Skeletal muscle cell (primary cell): ENCODE measurements at places on chromosomes 1 and 21.

GRCh38 chr1:12426030-12426429 is 192.0 kb downstream of the DHRS3 start:
- no peak for DNase-seq

GRCh38 chr1:2930913-2931723 is 90.1 kb upstream of the ACTRT2 start:
- DNase-seq = no peak

- peak; percentile 55 for DNase-seq
Measured at GRCh38 chr1:43822040-43822690, 111.4 kb upstream of the ARTN start.

- no peak for DNase-seq
Measured at GRCh38 chr1:94044891-94045290, 76.1 kb downstream of the ABCA4 start.

- no peak for DNase-seq
Measured at GRCh38 chr1:100706856-100707255, 12.7 kb upstream of the VCAM1 start.

GRCh38 chr21:24323536-24323935 is 1283.7 kb downstream of the MRPL39 start:
- no peak for DNase-seq

DNA sequence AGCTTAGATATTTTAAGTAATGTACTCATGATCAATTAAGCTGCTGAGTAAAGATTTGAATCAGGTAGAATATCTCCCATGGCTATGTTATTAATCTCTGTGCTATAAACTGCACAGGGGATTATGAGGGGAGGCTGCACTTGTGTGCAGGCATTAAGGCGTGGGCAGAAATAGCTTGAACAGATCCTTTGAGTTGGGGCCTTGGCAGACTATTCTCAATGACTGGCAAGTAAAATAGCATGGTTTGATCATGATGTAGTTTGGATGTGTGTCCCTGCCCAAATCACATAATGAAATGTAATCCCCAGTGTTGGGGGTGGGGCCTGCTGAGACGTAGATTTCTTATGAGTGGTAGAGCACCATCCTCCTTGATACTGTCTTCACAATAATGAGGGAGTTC is 220.3 kb downstream of the PLPP3 start:
- no peak for DNase-seq

- DNase-seq = no peak
Measured at GRCh38 chr1:226654046-226654667, 84.9 kb downstream of the ITPKB start.

DNA sequence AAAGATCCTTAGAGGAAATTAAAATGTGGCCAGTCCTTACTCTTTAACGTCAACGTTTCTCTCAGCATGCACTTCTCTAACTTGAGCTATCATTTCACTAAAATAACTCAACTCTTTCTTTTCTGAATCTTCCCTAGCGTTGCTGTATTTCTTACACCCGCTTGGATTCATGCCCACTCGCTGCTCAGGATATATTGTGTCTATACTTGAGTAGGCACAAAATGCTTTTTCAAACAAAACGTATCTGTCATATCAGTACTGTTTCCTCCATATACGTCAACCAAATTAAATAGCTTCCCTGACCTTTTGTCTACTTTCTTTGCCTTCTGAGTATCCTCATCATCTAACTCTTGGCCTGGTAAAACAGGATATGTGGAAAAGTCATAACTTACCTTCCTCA is 549.7 kb downstream of the SMYD3 start:
- DNase-seq = no peak

DNA sequence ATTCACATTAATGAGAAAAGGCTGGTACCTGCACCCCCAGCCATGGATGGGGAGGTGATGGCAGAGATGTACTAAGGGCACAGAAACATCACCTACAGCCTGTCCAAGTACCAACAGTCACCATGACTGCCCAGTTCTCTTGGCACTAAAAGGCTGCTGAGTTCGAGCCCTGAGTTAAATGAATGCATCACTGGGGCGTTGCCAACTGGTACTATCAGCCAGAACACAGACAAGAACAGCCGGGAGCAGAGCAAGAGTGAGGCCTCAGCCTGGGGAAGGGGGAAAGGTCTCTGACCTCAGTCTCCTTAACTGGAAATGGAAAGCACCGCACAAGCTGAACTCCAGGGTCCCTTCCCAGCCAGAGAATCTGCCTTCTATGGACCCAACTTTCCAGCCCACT is 60.5 kb downstream of the GLIS1 start:
- no peak for DNase-seq

DNA sequence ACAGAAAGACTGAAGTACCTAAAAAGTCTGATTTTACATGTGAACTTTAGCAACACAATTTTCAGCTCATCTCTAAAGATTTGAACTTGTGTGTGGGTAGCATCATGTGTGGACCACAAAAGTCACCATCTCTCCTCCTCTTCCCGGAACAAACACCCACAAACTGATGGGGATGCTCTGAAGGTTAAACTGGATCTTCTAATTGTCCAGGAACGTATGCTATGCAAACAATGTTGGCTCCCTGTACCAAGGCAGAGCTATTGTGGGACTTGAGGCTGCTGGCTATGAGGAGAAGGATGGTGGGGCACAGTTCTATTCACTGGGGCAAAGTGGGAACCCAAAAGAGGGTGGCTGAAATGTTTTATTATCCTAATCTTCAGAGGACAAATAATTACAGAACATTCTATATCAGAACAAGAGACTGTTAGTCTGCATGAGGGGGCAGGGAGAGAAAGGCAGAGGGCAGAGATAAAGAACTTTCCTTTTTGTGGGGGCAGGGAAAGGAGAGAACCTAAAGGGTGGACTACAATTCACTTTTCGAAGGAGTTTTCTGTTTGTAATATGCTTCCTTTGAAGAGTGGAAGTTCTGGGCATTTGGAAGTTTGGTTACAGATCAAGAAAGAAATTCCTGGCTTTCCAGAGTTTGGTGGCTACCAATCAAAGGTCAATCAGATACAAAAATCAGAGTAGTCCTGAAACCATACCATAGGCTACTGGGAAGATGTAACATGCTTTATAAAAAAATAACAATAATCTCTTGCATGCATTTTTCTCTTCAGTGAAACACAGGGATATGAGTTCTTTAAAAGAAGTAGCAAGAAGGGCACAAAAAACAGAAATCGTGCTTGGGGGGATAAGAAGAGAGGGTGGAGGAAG is 62.9 kb downstream of the GADD45A start:
- DNase-seq = no peak

GRCh38 chr1:114330451-114330983 is 176.8 kb upstream of the SYT6 start:
- DNase-seq = no peak

GRCh38 chr1:145991735-145992412 is 4.5 kb downstream of the TXNIP start:
- peak; percentile 29 for DNase-seq

GRCh38 chr21:16473988-16474387 is 744.2 kb downstream of the USP25 start:
- no peak for DNase-seq

GRCh38 chr1:119747451-119747850 is 21.3 kb downstream of the HMGCS2 start:
- no peak for DNase-seq

DNA sequence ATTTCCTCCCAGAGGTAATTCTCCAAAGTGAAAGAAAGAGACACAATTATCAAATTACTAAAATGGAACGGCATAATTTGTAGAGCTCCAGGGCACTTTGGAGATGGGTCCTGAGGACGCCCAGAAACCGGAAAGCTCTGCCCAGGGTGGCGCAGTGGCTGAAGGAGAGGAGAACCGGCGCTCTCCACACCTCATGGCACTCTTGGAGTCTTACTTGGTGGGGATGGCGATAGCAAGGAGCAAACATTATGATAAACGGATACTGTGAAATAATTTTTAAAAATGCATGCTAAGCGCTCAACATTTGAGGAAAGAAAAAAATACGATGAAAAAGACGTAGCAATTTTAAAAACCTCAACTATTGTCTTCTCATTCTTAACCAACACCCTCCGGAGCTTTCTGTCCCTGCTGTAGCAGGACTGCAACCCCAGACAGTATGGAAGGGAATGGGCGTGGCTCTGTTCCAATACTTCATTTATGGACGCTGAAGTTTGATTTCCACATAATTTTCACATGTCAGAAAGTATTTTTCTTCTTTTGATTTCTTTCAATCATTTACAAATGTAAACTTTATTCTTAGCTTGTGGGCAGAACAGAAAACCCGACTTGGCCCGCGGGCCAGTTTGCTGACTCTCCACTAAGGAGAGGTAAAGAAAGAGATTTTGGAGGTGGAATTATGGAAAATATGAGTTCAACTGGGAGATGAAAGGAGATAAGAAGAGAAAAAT is 1.1 kb downstream of the S100A11 start:
- DNase-seq = no peak

DNA sequence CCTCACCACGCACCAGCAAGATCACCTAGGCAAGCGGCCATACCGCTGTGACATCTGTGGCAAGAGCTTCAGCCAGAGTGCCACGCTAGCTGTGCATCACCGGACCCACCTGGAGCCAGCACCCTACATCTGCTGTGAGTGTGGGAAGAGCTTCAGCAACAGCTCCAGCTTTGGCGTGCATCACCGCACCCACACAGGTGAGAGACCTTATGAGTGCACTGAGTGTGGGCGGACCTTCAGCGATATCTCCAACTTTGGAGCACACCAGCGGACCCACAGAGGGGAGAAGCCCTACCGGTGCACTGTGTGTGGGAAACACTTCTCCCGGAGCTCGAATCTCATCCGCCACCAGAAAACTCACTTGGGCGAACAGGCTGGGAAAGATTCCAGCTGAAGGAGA is 5.0 kb downstream of the ZNF691 start:
- no peak for DNase-seq

GRCh38 chr1:20587661-20588053 is 1.2 kb upstream of the CDA start:
- no peak for DNase-seq

- no peak for DNase-seq
Measured at GRCh38 chr1:159201642-159202041, 3.0 kb upstream of the ACKR1 start.

DNA sequence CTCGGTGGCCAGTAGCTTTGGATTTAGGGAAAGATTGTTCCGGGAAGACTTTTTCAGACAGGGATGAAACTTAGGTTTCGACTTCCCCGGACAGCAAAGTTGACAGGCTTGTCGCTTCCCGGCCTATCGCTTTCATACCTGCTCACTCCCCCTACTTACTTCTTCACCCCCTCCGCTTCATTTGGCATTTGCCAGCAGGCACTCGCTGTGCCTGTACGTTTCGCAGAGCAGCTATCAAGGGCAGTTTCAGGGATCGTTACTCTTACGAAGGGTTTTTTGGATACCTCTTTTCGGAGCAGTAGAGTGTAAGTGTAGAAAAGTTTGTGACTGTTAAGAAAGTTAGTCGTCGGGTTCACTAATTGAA is 393 bp downstream of the BLZF1 start:
- DNase-seq = no peak

DNA sequence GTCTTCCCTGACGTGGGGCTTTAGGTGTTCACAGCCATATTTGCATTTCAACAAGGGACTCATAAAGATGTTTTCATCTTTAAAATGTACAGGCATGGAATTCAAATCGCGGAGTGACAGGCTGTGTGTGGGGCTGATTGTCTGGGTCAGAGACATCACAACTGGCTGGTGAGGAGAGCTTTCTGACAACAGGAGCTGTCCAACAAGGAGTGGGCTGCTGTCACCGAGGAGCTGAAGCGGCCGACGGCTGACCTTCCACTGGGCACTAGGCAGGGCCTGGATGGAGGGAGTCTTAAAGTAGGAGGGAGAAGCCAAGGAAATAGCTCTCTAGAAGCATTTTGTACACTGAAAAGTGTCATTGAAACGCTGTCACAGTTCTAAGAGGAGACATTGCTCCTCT is 30.5 kb upstream of the SCMH1 start:
- no peak for DNase-seq

- DNase-seq = no peak
Measured at GRCh38 chr1:65704318-65704717, 88.4 kb upstream of the PDE4B start.

GRCh38 chr1:55913565-55913964 is 665.8 kb downstream of the PLPP3 start:
- no peak for DNase-seq

DNA sequence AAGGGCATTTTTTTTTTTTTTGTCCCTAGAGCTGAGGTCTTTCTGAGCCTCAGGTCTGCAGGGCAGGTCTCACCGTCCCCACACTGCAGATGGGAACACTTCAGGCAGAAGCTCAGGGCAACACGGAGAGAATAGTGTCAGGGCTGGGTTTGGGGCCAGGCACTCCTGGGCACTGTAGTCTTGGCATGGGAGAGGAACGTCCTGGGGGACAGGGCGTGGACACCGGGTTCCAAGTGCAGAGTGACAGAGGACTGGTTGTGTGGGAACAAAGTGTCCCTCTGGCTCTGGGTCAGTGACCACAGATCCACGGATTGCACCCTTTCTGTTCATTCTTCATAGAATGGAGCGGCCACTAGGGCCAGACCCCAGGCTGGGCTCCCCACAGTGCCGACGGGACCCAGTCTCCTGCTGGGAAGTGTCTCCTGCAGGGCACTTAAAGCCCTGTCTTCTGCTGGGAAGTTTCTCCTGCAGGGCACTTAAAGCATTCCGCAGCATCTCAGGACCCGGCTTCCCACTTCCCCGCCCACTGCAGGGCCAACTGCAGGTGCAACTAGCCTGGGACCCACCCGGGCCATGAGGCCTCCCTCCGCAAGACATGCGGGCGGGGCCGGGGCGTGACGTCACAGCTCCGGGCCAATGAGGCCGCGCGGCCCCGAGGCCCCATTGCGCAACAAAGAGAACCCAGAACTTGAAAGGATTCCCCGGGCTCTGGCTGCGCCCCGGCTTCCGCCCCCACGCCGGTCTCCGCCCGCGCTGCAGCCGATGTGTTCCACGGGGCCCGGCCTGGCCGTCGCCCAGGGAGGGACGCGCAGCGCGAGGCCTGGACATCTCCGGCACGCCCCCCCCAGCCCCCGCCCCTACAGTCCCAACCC is 1.2 kb downstream of the GPR153 start:
- DNase-seq = peak; percentile 32

DNA sequence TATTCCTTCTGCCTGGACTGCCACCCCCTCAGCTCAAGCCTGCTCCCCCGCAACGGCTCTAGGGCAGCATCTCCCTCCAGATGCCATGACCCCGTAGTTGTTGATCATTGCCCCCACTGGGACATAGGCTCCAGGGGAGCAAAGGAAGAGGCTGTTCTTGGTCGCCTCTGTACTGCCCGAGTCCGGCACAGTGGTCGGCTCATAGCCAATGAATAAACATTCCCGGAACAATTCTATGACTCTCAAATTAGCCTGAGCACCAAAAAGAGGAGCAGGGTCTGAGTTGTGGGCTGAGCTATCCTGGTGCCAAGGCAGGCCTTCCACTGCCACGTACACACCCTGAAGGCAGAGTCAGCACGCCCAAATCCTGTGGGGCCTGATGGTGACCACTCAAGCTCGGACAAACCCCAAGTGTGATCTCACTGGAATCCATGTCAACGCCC is 33.1 kb downstream of the CAPZB start:
- DNase-seq = no peak

GRCh38 chr1:243528459-243529121 is 272.7 kb downstream of the SDCCAG8 start:
- no peak for DNase-seq

GRCh38 chr21:40054403-40054802 is 187.2 kb downstream of the PCP4 start:
- DNase-seq = no peak

- DNase-seq = peak; percentile 81
Measured at GRCh38 chr1:204506201-204506968, 9.8 kb upstream of the MDM4 start.

GRCh38 chr1:179474713-179475112 is 101.0 kb downstream of the NPHS2 start:
- no peak for DNase-seq
